ENCODE measurements at places on chromosomes 2 and 18.

DNA sequence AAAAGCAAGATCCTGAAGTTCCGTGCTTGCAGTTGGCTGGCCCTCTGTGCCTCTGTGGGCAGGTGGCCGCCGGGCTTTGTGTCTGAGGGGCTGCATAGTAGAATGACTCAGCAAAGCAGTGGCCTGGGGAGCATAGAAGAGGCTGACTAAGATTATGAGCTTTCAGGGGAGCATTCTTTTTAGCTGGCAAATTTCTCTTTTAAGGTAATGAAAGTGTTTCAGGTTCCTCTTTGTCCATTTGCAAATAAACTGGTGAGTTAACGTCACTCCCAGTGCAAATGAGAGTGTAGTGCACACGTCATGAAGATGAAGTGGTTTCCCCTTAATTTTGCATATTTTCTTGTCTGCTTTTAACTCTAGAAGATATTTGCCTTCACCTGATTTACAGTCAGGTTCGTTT is 98.6 kb downstream of the BCL2L11 start:
- DNase-seq, result no peak

DNA sequence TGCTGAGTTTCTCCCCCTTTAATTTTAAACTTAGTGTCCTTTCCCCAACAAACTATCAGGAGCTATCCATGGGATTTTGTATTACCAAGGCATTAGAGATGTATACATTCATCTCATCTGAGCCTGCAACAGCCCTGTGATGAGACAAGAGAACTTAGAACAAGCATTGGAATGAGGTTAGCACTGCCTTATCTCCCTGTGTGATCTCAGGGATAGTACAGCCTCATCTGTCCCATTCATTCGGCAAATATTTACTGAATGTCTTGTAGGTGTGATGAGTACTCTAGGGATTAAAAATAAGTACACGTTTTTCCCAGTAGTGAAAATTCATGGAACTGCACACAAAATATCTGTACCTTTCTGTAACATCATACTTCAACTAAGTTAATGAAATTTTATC is 45.6 kb downstream of the PAIP2B start:
- peak; percentile 78 for DNase-seq

GRCh38 chr2:63743170-63743981 is 98.3 kb upstream of the UGP2 start:
- DNase-seq, result no peak

- DNase-seq, result no peak
These were observed 108.0 kb downstream of the SLC8A1 start for GRCh38 chr2:40343902-40344301.

DNA sequence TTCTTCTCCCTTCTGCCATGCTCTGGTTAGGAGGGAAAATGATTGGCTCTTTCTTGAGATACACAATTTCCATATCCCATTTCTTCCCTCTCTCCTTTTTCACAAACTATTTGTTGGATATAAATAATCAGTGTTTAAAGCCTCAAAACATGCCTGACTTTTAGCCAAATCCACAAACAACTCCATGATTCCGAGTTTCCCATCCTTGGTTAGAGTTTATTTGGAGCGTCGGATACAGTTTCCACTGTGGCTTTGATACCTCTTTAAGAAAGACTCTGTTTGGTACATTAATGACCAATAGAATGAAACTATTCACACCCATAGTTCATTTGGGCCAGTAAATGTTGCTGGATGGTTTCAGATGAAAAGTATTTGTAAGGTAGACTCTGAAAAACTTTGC is 5.9 kb upstream of the FHL2 start:
- DNase-seq, result no peak

GRCh38 chr2:134772493-134773169 is 53.8 kb upstream of the TMEM163 start:
- no peak for DNase-seq

DNA sequence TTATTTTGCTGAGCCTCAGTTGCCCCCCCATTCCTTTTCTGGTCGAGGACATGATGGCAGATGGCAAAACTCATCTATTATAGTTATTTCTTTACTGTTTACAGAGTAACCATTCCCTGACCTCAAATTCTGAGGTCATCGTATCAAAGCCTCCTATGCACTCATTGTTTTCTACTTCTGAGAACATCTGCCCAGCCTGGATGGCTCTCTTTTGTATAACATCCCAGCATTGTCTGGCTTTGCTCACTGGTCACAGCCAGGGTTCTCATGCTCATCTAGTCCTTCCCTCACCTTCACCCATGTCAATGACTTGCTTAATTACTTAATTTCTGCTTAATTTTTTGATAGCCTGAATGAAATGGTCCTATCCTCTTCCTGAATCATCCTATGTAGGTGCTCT is 472.1 kb downstream of the PARD3B start:
- DNase-seq, result peak; percentile 87

GRCh38 chr2:234293973-234294372 is 202.9 kb downstream of the ARL4C start:
- peak; percentile 77 for DNase-seq

GRCh38 chr2:205527801-205528200 is 154.5 kb upstream of the NRP2 start:
- DNase-seq, result peak; percentile 19

DNA sequence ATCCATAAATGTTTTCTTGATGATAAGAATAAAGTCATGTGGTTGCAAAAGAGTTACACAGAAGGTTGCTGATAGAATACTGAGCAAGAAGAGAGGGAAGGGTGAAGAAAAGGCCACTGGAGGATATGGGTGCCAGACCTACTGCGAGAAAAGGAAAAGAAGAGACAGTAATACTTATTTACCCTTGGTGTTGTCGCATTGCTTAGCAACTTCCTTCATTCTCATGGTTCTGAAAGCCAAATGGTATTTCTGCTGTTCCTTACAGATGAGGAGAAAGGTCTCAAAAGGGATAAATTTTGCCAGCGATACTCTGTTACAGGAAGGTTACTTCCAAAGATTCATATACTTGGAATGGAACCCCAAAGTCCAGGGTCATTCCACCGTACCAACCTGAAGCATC is 62.5 kb downstream of the LHCGR start:
- DNase-seq, result no peak

- DNase-seq, result no peak
These were observed 18.7 kb downstream of the FHOD3 start for GRCh38 chr18:36316246-36316645.

- no peak for DNase-seq
These were observed 22.0 kb upstream of the LAPTM4A start for GRCh38 chr2:20073460-20073859.

Data from DMS53 (cell line).